Naive thymus-derived CD4-positive, alpha-beta T cell (primary cell): ENCODE measurements at places on chromosomes 7 and 10. TPM values are rescaled to one million over a fixed set of nuclear protein-coding genes. Genes with fewer than 3 reads are reported as not detected.

Gene ABCB8
- total RNA-seq: 79.0 TPM

Gene NPTX2
- total RNA-seq: 0.22 TPM

- no peak for DNase-seq
Measured at GRCh38 chr7:101896316-101896715, 78.9 kb downstream of the CUX1 start.

GRCh38 chr7:104142147-104142546 is 65.7 kb downstream of the ORC5 start:
- no peak for DNase-seq

DNA sequence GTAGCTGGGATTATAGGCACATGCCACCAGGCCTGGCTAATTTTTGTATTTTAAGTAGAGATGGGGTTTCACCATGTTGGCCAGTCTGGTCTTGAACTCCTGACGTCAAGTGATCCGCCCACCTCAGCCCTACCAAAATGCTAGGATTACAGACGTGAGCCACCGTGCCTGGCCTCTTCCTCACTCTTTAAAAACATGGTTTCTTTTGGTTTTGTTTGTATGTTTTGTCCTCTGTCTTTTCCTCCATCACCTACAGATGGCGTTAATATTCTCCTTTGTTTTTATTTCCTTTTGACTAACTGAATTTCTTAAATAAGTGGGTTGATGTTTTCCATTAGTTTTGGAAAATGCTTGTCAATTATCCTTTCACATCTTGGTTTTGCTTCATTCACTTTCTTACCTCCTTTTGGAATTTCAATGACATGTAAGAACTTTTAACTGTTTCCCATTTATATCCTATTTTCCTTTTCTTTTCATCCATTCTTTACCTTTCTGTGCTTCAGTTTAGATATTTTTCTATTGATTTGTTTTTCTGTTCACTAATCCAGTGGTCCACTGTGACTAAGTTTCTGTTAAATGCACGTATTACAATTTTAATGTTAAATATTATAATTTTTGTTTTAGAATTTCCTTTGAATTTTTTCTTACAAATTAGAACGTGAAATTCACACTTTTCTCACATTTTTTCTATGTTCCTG is 104.1 kb downstream of the ZNF467 start:
- no peak for DNase-seq
